HFFc6 (cell line): ENCODE measurements at places on chromosomes 11 and 22.

DNA sequence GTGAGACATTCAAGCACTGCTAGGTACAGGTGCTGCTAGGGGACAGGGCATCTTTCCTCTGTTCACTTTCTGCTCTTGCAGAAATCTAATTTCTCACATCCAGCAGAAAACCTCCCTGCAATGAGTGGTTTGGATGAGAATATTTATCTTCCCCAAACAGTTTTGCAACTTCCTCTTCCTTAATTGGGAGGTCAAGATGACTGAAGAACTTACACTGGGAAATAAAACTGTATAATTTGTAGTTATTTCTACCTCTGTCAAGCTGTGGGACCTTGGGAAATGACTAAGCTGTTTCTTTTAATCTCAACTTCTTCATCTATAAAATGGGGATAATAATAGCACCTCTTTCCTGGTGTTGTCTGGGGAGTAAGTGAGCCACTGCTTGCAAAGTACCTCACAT, 69.8 kb downstream of the PRR5L start:
- DNase-seq: no peak

- no peak for DNase-seq
These were observed 6.6 kb upstream of the OR6X1 start for GRCh38 chr11:123760894-123761293.

DNA sequence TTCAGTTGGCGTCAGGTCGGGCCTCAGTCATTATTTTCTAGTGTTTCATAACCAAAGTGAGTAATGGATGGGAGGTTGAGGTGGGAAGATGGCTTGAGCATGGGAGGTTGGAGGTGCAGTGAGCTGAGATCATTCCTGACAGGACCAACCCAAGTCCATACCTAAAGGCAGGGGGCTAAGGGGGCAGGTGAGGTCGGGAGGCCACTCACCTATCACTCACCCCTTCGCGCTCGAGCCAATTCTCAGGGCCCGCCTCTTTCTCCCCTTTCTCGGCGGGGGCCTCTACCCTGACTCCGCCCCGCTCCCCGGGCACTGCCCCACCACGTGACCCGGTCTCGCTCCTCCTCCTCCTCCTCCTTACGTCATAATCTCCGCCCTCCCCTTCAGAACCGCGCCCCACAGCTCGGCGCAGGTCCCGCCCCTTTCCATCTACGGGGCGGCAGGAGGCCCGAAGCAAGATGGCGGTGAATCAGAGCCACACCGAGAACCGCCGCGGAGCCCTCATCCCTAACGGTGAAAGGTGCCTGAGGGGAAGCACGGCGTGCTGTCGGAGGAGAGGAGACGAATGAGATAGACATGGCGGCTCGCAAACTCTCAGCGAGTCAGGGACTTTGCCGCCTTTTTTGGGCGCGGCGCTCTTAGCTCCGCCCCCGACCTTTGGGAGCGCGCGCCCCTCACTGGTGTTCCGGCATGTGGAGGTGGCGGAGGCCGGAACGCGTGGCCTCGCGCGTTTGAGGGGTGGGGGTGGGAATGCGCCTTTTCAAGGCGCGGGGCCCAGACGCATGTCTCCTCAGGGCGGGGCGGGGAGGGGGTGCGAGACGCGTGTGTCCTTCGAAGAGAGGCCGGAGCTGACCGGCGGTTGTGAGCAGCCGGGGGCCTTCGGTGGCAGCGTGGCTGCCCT, at the start of gene WBP2NL:
Gene WBP2NL (plus strand): TSS at position 428 of the 901 bp plus-strand sequence. CDS start 31 bp downstream, at position 459.
- no peak for DNase-seq

- DNase-seq: no peak
These were observed 147.2 kb downstream of the TRPC6 start for GRCh38 chr11:101436511-101437142.

GRCh38 chr11:105799728-105800462, 190.0 kb downstream of the GRIA4 start:
- DNase-seq: no peak

- DNase-seq: no peak
These were observed 15.0 kb upstream of the CYP2R1 start for GRCh38 chr11:14906993-14907392.

DNA sequence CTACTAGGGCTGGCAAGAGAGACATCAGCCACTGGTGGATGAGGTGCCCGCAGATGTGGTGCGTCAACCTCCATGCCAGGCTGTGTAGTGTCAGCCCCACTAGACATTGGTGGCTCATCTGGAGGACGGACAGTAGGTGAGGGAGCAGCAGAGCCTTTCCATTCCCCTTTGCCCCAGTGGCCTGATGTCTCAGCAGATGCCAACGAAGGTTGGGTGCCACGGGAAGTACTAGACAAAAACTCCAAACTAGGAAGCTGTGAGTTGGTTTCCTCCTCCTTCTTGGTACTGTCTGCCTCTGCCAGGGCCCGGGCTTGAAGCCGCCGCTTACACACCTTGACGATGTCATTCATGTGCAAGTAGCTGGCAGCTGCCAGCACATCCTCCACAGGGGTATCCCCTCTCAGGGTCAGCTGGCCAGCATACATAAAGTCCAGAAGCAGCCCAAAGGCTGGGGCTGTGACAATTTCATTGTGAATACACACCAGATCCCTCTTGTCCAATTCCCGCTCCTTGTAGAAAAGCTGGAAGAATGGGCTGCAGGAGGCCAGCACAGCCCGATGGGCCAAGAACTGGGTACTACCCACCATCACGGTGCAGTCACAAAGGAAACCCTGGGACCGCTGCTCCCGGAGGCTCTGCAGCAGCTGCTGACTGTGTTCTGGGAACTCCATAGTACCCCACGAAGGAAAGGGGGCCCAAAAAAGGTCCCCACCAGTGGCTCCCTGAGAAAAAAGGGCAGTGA, 795 bp downstream of the ZBTB3 start:
- DNase-seq: no peak

- no peak for DNase-seq
These were observed 137.6 kb upstream of the SEZ6L start for GRCh38 chr22:26031641-26032040.

- no peak for DNase-seq
These were observed 102.8 kb downstream of the WNT11 start for GRCh38 chr11:76103460-76103859.

DNA sequence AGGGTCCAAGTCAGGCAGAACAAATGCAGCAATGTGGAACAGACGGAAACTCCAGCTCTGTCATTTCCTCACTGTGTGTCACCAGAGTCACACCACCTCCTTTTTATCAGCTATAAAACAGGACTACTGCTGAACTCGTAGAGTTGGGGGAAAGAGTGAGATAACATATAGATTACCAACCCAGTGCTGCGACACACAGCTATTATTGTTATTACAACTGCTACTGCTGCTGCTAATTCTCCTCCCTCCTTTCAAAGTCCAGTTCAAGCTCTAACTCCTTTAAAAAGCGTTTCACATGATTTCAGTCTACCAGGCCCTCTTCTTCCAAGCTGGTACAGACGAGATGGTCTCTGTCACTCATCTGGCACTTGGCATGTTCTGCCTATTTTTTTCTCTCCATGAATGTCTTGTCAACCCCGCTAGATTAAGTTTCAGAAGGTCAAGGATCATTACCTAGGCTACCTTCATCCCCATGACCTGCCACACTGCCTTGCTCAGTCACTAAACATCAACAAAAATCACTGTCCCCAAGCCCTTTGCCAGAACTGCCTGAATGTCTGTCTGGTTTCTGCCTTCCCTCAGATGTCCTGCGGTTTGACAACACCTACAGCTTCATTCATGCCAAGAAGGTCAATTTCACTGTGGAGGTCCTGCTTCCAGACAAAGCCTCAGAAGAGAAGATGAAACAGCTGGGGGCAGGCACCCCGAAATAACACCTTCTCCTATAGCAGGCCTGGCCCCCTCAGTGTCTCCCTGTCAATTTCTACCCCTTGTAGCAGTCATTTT, 3.7 kb upstream of the MTFP1 start:
- no peak for DNase-seq

GRCh38 chr11:66700742-66701141, 23.1 kb upstream of the RBM4B start:
- DNase-seq: no peak

- no peak for DNase-seq
These were observed 892.3 kb downstream of the OPCML start for GRCh38 chr11:132639986-132640385.
